Activated CD4-positive, alpha-beta T cell treated with anti-CD3 and anti-CD28 coated beads, Interleukin-2, amount 10 ng/mL, durations not matched to agents 7 days and 5 days (primary cell): ENCODE measurements at places on chromosomes 16 and 17.

DNA sequence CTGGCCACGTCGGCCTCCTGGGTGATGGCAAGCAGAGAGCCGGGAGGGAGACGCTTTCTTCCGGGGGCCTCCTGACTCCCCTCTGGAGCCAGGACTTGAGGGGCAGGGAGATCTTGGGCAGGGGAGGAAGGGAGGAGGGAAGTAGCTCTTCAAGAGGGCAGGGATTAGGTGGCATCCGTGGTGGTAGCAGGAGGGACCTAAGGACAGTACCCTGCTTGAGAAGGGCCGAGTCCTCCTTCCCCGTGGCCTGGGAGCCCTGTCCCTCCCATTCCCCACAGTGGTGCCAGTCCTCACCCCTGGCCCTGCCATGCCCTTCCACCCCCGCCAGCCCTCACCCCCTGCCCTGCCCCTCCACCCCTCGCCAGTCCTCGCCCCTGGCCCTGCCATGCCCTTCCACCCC lies 12.6 kb downstream of the TAX1BP3 start:
- DNase-seq, result no peak

- DNase-seq, result no peak
Observed at GRCh38 chr16:13029786-13030185, 128.4 kb downstream of the SHISA9 start.

DNA sequence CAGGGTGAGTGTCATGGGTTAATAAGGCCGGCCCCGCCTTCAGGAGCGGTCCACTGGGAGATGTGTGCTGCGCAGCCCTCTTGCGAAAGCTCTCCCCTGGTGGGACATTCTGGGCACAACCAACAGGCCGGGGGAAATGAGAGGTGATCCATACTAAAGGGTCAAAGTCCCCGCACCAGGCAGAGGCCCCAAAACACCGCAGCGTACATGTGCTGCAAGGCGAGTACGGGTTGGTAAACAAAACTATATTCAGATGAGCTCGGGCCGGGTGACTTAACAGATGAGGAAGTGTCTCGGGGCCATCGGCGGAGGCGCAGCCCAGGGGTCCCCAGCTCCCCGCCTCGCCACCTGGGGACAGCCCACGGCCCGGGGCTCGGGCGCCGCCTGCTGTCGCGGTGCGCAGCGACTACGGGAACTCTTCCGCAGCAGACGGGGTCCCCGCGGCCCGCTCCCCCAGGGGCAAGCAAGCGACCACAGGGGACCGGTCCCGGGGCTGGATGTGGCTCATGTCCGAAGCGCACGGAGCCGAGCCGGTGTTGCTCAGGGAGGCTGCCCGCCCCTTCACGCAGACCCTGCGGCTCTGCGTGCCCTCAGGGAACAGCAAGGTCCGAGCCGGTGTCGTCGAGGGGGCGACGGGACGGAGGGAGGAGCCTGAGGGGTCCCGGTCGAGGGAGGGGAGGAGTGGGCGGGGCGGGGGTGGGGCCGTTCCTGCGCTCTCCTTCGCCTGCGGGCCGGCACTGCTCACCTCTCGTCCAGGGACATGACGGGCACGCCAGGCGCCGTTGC lies at the start of gene RAB37:
Gene RAB37, plus strand, starts transcription at position 744 of the 786 bp plus-strand sequence. Its CDS starts 17 bp downstream, at position 761.
- DNase-seq, result peak; percentile 39

GRCh38 chr17:38415250-38416194 lies 12.7 kb upstream of the ARHGAP23 start:
- no peak for DNase-seq

GRCh38 chr16:14002416-14002990 lies 68.6 kb upstream of the MRTFB start:
- no peak for DNase-seq

DNA sequence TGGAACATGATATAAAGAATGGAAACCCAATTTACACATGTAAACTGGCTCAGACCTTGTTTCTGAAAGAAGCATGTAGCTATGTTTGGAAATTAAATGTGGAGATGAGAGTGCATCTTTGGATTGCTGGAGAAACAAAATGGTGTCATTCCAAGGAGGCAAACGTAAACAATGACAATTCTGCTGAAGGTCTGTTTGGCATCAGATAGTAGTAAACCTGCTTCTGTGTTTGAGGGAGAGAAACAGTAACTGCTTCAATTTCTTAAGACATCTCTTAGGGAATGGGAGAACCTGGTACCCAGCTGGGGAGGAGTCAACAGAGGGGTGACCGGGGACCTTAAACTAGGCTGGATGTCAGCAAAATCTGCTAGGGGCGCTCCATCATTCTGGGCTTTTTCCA lies 23.5 kb downstream of the GPRC5B start:
- DNase-seq, result no peak
